ENCODE measurements at places on chromosomes 13 and 19. TPM values are rescaled to one million over a fixed set of nuclear protein-coding genes. Genes with fewer than 3 reads are reported as not detected.

Gene ERICH6B
- total RNA-seq = not detected

Gene TNNT1
- not detected for total RNA-seq

Gene SYT5
- total RNA-seq = not detected

Gene SMIM17
- not detected for total RNA-seq

Gene PRRG2
- 1.4 TPM for total RNA-seq

Gene RHPN2
- 3.9 TPM for total RNA-seq

Data from activated CD8-positive, alpha-beta memory T cell treated with anti-CD3 and anti-CD28 coated beads for 36 hours (primary cell).